ENCODE measurements at places on chromosomes 16 and 17.

DNA sequence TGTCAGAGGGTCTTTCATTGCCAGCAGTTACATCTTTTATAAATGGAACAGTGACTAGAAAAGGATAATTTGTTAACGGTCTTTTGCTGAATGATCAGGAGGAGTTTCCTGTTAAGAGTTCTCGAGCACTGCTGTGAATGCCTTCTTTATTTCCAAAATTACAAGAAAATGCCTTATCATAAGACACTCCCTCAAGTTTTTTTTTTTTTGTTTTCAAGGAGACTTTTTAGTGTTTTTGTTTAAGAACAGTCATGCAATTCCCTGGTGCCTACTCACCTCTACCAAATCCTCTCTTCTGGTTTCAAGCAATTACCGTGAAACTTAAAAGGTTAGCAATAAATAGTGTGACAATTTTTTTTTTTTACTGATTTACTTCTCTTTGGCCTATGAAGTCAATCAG is 19.0 kb upstream of the VWA3A start:
- no peak for DNase-seq

- DNase-seq, result no peak
Measured at GRCh38 chr17:30551996-30552339, 74.8 kb downstream of the GOSR1 start.

DNA sequence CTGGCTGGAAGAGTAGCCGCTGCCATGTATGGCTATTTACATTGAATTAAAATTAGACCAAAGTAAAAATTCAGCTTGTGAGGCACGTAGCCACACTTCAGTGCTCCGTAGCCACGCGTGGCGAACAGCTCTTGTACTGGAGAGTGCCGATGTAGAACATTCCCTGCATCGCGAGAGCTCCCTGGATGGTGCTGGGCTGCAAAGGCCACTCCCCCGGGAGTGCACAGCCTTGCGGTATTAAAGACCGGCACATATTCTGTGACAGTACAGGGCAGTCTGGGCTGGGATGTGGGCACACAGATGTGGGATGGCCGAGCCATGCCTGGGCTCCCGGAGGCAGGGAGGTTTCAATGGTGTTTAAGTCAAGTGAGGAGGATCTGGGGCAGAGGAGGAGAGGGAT is 102.2 kb downstream of the CMIP start:
- no peak for DNase-seq

GRCh38 chr17:1611715-1612114 is 16.9 kb downstream of the SLC43A2 start:
- no peak for DNase-seq

GRCh38 chr16:23821875-23822688 is 13.7 kb upstream of the PRKCB start:
- DNase-seq, result no peak

DNA sequence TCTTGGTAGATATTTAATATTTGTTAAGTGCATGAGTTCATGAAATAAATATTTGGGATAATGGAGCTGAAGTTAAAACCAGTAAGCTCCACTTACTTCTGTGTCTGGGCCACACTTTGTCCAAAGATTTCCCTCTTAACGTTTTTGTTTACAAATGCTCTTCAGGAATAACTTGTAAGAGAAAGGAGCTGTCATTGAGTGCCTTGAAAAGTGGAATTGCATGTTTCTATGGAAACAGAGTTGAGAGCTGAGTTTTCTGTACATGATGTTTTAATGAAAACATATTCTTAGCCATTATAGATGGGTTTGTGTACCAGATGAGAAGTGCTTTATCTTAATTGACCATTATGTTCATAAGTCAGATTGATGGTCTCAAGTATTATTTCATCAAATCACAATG is 1045.4 kb upstream of the EEF2KMT start:
- no peak for DNase-seq
